Urothelium cell line (cell line): ENCODE measurements at places on chromosomes 4 and X.

DNA sequence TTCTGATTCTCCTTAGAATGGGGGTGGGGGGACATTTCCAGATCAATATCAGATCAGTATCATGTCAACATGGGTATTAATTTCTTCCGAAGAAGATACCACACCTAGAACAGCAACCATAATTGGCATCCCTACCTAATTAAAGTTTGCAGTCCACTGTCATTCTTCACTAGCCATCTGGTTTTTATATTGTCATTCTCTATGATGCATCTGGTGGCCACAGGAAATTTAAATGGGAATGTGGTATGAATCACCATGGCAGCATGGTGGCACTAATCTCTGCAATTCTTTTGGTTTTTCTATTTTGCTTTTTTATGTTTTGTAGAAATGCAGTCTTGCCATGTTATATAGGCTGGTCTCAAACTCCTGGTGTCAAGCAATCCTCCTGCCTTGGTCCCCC is 16.6 kb upstream of the UBE2D3 start:
- no peak for DNase-seq

DNA sequence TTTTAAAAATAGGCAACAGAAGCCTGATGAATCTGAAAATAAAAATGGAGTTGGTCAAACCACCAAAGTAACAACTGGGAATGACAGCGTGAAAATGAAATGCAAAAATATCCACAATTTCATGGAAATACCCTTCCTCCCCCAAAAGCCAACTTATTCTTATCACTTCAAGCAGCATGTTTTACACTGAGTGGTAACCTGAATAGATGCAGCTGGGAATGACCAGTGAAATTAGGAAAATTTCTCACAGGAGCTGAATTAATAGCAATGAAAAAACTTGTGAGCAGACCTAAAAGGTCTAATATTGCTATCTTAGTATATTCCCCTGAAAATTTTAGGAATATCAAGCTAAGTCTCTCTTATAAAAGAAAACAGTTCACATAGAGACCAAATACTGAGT is 239.0 kb downstream of the PCDH18 start:
- DNase-seq: no peak

- DNase-seq: no peak
Observed at GRCh38 chrX:104118765-104119164, 6.4 kb downstream of the ZCCHC18 start.

- no peak for DNase-seq
Observed at GRCh38 chr4:46645126-46645525, 255.2 kb upstream of the GABRA2 start.

DNA sequence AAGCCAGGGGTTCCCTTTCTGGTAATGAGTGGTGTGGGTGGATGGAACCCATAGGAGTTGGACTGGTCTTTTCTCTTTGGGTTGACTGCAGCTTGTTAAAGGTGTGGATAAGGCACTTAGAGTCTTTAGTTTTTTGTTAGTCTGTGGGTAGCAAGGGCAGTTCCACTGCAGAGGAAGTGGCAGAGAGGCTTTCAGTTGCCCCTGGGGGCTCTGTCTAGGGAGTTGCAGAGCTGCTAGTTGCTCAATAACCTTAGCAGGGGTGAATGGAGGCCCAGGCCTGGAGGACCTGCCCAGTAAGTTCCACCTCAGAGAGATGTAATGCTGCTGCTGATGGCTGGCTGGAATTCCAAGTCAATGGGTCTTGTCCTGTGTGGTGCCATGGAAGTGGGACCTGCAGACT is 282.6 kb upstream of the NDST4 start:
- DNase-seq: no peak

GRCh38 chrX:17415242-17415810 is 40.3 kb downstream of the NHS start:
- DNase-seq: no peak

- no peak for DNase-seq
Observed at GRCh38 chr4:8053688-8054449, 104.7 kb downstream of the ABLIM2 start.

DNA sequence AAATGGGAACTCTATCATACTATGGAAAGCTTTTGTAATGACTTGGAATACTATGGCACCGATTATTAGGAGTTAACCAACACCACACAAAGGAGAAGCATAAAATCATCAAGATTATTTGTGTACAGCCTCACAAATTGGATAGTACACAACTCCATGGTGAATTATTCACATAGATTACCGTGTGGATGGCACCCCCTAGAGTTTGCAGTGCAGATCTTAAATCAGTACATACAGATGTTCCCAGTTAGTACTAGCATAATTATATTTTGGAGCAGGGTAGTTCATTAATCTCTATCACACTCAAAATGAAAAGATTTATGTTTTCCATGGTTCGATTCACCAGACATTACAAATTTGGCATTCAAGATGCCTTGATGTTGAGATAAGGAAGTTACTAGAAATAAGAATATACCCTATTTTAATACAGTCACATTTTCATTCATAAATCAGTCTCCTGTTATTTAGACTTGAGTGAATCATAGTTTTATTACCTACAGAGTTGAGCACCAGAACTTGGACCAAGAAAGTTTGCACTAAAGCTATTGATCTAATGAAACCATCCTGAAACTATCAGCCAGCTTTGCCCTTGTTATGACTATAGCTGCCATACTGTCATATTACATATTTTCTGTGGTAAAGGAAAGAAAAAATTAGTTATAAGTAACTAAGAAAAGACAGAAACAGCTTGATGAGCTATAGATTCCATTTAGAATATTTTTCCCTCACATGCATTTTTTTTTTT is 531.8 kb downstream of the GLUD2 start:
- DNase-seq: peak; percentile 0

DNA sequence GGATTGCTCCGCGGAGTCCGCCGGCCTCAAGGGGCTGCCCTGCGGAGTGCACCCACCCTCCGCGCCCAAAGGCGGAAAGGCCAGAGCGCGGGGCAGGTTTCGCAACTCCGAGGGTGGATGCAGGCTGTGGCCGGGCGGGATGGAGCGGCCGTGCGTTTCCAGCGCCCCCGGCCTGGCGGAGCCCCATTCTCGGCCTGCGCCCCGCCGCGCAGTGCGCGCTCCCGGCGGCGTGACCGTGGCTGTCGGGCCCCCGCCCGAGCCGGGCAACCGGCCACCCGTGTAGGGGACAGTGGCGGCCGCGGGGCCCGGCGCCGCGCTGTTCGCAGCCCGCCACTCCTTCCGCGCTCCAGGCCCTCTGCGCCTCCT is 331 bp downstream of the SETD7 start:
- peak; percentile 24 for DNase-seq

- no peak for DNase-seq
Observed at GRCh38 chrX:22690116-22690515, 309.6 kb upstream of the DDX53 start.

DNA sequence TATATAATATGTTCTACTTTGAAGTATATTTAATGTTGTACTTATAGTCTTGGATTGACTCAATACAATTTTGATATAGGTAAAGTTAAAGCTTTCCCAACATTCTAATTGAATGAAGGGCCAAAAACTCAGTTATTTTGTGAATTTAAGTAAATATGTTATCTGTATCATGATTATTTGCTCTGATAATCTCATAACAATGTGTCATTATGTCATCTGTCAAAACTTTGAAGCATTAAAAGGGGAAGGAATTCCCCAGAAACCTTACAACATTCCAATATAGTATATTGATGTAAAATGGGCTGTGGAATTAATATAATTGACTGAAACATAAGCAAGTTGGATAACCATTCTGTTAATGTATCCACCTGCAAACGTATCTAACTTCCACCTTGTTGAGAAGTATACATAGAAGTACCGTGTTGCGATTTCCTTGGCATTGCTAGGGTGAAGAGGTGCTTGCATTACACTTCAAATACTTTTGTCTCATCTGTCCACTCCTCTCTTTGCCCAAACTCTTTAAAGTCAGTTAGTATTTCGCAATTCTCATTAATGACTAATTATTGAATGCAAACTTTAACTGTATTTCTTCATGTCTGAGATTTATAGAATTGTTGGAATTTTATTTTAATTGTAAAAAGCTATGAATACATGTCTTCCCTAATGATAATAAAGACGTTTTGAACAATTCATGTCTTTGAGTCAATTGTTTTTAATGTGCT is 1982.1 kb upstream of the ADGRL3 start:
- no peak for DNase-seq

- DNase-seq: no peak
Observed at GRCh38 chr4:77113069-77113468, 37.3 kb upstream of the CCNI start.

- peak; percentile 73 for DNase-seq
Observed at GRCh38 chr4:86927843-86928395, 6.9 kb upstream of the AFF1 start.

DNA sequence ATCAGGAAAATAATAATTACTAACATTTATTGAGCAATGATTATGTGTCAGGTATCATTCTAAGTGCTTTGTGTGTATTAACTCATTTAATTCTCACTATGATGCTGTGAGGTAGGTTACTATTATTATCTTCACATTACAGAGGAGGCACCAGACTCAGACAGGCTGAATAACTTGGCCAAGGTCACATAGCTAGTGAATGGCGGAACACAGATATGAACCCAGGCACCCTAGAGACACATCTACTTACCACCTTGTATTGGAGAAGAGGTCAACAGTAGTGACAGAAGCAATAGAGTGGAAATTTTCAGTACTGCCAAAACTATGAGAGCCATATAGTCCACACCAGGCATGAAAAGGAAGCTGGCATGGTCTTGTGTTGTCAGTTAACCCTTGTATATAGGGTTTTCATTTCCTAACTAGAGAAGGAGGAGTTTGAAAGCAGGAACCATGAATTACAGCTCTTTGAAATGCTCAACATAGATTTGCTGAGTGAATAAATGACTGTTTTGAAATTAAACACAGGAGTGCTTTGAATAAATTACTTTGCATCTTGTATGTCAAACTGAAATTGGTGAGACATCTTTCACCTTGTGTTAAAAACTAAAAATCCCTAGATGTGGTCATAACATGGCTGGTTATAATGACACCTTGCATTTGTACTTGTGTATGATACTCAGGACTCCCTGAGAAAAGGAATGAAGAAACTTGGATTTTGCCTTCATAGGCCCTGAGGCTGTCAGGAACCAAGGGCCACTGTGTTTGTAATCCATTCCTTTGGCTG is 71.8 kb downstream of the RTL9 start:
- DNase-seq: no peak

DNA sequence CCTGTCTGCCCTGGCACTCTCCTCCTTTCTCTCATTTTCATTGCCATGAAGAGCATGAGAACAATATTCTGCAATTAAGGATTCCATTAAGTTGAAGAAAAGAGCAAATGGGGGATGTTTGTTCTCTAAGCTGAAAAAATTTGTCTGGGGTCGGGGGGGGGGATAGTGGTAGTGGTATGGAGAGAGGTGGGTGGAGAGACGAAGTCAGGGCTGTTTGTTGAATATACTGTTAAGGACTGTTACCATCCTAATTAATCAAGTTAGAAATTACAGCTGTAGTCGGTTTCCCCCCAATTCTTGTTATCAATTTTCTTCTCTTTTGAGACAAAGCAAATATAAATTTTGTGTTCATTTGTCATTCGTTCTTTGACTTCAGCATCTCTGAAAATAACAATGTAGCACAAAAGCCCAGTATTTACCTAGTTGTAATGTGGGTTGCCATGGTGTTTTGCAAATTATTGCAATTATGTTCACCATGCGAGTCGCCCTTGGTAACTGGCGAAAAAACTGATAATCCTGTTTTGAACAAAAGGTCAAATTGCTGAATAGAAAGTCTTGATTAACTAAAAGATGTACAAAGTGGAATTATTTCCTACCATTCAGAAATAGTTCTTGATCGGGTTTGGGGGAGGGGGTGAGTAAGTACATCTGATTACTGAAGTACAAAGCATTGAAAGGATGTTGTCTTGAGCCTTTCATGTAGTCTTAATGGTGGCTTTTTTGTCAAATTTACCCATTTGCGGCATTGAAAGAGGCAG is 139.1 kb downstream of the ARX start:
- DNase-seq: no peak

DNA sequence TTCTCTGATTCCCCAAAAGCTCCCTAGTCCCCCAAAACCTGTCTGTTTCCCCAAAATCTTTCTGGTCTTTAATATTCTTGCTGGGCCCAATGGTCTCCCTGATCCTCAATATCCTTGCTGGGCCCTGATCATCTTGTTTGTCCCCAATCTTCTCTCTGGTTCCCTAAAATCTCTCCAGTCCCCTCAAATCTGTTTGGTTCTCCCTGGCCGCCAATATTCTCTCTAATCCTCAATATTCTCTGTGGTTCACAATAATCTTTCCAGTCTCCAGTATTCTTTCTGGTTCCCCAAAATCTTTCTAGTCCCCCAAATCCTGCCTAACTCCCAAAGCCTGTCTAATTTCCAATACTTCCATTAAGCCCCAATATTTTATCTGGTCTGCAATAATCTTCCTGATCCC is 18.5 kb downstream of the P2RY8 start:
- DNase-seq: no peak

GRCh38 chr4:6520978-6521377 is 48.6 kb upstream of the PPP2R2C start:
- DNase-seq: no peak

DNA sequence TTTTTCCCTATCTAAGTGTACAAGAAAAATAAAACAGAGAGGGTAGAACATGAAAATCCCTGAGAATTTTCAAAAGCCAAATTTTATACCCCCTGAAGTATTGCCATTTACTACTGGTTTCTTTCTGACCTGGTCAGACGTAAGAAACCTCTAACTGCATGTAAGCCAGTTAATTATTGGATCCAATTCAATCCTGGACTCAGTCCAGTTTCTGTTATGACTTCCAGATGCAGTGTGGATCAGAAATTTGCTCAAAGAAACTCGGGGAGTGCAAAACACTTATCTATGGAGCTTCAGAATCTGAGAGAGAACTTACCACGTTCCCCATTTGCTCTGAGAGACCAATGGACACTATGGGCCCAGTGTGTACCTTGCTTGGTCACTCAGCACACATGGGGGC is 383.5 kb downstream of the KLHL4 start:
- no peak for DNase-seq

- no peak for DNase-seq
Observed at GRCh38 chrX:17020851-17021821, 74.7 kb downstream of the REPS2 start.

DNA sequence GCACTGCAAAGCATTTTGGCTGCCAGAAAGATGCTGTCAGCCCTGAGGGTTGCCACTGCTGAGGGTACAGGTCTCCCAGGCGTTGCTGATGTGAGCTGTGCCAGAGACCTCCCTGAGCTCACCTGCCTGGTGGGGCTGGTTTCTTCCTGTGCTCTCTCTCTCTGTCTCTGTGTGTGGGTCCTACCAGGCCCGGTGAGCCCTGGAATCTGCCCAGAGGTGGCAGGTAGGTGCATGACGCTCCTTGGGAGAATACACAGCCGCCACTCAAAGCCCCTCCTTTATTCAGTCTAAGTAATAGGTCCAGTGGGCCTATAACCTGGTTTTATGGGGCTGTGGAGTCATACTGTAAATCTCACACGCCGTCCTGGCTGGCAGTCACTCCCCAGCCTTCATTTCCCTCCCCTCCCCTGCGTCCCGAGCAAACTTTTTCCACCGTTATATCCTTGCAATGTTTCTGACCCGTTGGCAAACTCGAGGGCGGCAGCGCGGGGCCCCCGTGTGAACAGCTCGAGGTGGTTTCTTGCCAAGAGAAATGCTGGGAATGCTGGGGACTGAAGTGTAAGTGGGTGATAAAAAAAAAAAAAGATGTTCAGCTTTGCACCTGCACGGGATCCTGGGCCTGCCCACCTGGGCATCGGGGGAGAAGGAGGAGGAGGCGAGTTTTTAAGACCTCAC is 245.9 kb downstream of the CRLF2 start:
- DNase-seq: no peak

- DNase-seq: no peak
Observed at GRCh38 chrX:50973199-50973598, 62.7 kb downstream of the BMP15 start.
